ENCODE measurements at places on chromosomes 3 and 15.

DNA sequence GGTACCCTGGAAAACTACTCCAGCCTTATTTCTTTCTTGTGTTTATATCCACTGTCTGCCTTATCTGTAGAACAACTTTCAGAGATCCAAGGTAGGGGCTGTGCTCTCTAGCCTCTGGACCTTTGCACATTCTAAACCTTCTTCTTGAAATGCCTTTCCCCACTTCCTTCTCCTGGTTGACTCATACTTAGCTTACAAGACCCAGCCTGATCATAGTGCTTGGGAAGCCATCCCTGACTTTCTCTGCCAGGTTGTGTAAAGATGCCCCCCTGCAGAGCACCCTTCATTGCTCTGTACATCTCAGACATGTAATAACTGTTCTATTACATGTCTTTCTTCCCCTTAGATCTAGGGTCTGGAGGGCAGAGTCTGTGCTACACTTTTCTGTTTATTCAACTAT is 50.1 kb downstream of the PPM1L start:
- H3K4me3 ChIP-seq = no peak overlapping the region
- H3K27ac ChIP-seq = no peak overlapping the region
- no peak for DNase-seq
- H3K27me3 ChIP-seq = peaks cover 13% of the 10 kb centered on the region
- H3K4me1 ChIP-seq = peaks cover 20% of the 10 kb centered on the region

DNA sequence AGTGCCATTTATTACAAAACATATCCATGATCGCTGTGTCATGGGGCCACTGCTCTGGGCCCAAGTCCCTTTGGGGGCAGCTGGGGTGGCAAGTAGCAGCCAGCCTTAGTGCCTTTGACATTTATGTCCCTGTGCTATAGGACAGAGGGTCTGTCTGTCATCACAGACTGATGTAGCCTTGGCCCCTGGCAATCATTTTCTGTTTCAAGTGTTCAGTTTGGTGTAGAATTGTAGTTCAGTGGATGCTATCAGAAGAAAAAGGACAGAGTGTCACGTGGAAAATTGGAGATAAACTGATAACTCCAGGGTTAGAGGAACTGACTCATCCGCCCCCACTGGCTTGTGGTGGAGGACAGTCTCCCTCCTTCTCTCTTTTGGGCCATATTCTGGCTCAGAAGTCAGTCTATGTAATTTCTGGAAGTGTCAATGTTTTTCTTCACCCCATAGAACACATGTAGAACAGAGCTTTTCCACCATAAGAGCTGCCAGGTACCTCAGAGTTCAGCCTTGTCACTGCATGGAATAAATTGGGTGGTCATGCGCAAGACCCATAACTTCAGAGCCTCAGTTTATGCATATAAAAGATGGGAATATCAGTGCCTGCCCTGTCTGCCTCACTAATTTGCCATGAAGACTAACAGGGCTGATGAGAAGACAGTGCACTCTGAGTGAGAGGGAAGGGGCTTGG is 4.5 kb upstream of the MRPS22 start:
- no peak overlapping the region for H3K27ac ChIP-seq
- H3K4me1 ChIP-seq = peaks cover 20% of the 10 kb centered on the region
- DNase-seq = peak; percentile 26
- no peaks in the 10 kb centered on the region for H3K36me3 ChIP-seq

GRCh38 chr3:163890661-163891060 is 1187.6 kb downstream of the SI start:
- H3K4me3 ChIP-seq = no peak overlapping the region
- H3K36me3 ChIP-seq = no peaks in the 10 kb centered on the region
- no peak overlapping the region for H3K27ac ChIP-seq
- H3K27me3 ChIP-seq = no peaks in the 10 kb centered on the region
- DNase-seq = no peak
- H3K4me1 ChIP-seq = no peaks in the 10 kb centered on the region

- H3K27ac ChIP-seq = no peak overlapping the region
- H3K36me3 ChIP-seq = no peaks in the 10 kb centered on the region
- H3K27me3 ChIP-seq = no peaks in the 10 kb centered on the region
- no peak for DNase-seq
- no peaks in the 10 kb centered on the region for H3K4me1 ChIP-seq
These were observed 257.7 kb upstream of the PEX5L start for GRCh38 chr3:180294282-180295027.

DNA sequence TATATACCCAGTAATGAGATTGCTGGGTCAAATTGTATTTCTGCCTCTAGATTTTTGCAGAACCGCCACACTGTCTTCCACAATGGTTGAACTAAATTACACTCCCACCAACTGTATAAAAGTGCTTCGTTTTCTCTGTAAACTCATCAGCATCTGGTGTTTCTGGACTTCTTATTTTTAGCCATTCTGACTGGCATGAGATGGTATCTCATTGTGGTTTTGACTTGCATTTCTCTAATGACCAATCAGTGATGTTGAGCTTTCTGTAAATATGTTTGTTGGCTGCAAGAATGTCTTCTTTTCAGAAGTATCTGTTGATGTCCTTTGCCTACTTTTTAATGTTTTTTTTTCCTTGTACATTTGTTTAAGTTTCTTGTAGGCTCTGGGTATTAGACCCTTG is 182.9 kb upstream of the TRIM42 start:
- H3K36me3 ChIP-seq = no peaks in the 10 kb centered on the region
- H3K27me3 ChIP-seq = no peaks in the 10 kb centered on the region
